ENCODE measurements at places on chromosomes 12 and 14. TPM values are rescaled to one million over a fixed set of nuclear protein-coding genes. Genes with fewer than 3 reads are reported as not detected.

GRCh38 chr12:116882742-116883141 is 1.5 kb upstream of the HRK start:
- DNase-seq, result no peak

- DNase-seq, result no peak
These were observed 6.5 kb upstream of the CDK2AP1 start for GRCh38 chr12:123278101-123278627.

DNA sequence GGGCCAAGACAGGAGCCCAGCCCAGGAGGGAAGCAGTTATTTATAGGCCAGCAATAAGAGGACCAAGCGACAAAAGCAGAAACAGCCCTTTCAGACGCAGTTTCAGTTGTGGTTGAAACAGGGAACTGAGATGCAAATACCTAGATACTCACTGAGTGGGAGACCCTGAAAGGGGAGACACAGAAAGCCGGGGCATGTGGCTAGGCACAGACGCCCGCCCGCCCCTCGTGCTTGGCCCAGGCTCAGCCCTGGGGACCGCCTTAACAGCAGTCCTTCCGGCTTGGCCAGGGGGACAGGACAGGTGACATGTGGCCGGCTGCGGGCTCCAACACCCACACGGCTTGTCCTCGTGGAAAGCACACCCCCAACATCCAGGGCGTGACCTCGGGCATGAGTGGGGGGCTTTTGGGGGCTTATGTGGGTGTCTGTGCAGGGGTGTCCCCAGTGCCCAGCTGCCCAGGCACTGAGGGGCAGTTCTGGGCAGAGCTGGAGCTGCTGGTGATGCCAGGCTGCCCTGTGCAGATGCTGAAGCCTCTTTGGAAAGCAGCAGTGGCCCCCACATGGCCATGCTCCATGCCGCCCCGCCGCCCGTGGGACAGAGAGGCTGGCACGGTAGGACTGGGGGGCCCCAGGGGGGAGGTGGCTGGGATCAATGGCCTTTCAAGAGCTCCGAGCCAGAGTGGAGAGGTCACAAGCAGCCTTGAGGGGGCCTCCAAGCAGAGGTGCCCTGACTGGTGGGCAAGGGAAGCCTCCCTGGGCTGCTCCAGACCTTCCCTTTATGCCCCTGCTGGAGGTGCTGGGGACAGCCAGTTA is 2.1 kb downstream of the PLD4 start:
- no peak for DNase-seq

- DNase-seq, result no peak
These were observed 144.8 kb downstream of the KCNA5 start for GRCh38 chr12:5188472-5188871.

DNA sequence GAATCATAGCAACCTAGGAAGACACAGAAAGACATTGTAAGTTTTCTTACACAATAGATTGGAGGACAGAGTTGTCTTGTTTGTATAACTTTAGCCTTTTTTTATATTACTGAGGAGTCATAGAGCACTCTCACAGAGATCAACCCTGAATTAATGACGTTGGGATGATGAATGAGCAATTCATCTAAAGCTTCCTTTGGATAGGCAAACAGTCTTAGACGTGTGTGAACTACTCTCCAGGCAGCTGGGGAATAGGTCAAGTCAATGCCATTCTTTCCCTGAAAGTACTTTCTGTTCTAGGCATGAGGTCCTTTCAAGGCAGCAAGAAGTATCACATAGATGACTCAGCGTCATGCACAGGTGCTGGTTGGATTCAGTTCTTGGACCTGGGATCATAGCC is 369.1 kb upstream of the NOVA1 start:
- no peak for DNase-seq

- DNase-seq, result no peak
These were observed 41.4 kb upstream of the MANSC4 start for GRCh38 chr12:27821259-27821973.

DNA sequence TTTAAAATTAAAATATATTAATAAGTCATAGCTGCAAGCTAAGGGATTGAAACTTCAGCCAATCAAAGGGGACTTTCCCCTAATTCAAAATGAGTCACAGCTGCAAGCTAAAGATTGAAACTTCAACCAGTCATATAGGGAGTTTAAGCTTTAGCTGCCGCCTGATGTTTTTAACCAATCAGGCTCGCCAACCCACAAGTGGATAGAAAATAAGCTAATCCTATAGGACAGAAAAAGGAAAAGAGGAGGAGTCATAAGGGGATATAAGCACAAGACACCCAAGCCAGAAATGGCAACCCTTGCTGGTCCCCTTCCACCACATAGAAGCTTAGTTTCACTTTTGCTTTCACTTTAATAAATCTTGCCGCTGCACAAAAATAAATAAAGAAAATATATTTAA is 1154.6 kb downstream of the GALC start:
- DNase-seq, result no peak

GRCh38 chr12:4307593-4308333 is 13.2 kb upstream of the TIGAR start:
- peak; percentile 65 for DNase-seq

GRCh38 chr12:97556302-97556779 is 93.7 kb downstream of the RMST start:
- no peak for DNase-seq

- no peak for DNase-seq
These were observed 116.3 kb downstream of the RTN1 start for GRCh38 chr14:59754256-59754655.

GRCh38 chr12:49984476-49985359 is 12.0 kb downstream of the AQP6 start:
- no peak for DNase-seq

DNA sequence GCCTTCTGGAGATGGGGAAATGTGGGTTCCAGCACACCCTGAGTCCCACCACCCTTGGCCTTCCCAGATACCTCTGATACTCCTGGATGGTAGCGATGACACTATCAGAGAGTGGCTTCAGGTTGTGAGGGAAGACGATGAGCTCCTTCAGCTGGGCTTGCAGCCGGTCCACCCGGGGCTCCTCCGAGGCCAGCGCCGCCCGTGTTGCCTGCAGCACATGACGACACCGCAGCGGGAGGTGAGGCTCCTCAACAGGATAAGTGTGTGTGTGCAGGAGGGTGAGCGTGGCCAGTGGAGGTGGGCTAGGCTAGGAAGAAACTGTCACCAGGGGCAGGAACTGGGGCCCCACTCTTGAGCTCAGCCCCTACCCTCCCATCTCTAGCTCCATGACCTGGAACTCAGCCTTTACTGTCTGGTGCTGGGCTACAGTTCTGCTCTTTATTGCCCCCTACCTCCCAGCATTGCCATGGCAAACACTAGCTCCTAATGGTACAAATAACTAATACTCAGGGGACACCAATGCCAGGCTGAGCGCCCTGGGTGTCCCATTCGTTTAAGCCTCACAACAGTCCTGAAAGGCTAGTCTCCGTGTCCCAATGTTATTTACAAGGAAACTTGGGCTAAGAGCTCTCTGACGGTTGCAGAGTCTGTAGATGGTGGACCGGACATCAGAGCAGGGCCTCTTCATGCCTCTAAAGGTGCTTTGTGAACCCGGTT is 64.1 kb downstream of the SYNE3 start:
- no peak for DNase-seq

DNA sequence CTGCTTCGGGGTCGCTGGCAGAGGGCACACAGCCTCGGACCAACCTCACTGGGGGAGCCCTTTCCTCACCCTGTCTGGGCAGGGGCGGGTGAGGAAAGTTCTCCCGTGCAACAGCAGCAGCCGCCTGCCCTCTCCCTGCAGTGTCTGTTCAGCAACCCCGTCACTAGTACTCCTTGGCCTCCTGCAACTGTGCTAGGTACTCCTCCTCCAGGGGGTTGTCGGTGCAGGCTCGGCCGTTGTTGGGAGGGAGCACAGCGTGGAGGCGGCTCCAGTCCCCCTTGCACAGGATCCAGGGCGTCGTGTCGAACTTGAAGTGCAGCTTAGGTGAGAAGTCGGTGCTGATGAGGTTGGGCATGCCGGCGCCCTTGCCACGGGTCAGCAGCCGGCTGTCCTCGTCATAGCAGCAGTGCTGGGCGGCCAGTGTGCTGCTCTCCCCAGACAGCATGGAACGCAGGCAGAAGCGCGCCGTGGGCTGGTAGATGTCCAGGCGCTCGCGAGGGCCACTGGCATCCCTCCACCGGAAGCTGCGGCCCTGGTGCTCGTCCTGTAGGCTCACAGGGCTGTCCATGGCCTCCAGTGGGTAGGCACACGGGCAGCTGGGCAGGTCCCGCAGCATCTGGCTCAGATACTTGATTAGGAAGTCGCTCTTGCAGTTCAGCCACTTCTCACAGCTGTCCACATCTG is 17.7 kb downstream of the AHSA1 start:
- DNase-seq, result no peak

DNA sequence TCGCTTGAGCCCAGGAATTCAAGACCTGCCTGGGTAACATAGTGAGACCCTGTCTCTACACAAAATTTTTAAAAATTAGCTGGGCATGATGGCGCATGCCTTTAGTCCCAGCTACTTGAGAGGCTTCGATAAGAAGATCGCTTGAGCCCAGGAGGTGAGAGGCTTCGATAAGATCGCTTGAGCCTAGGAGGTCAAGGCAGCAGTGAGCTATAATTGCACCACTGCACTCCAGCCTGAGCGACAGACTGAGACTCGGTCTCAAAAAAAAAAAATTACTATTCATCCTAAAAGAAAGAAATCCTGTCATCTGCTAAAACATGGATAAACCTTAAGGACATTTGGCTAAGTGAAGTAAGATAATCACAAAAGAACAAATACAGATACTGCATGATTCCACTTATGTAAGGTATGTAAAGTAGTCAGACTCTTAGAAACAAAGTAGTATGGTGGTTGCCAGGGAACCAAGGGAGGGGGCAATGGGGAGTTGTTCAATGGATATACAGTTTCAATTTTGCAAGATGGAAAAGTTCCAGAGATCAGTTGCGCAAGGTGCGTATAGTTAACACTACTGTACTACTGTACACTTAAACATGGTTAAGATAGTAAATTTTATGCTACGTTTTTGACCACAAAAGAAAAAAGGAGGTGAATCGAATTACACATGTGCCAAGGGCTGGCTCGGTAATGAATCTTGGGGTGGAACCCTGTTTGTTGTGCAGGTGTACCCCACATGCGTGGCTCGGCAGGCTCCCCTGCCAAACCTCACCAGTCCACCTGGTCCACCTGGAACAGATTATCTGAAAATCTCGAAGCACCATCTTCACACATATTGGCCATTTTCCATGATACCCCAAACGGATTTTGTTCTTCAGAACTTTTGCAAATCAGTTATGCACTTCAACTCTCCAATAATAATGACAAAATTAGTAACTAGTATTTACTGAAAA is 18.3 kb upstream of the ATP2A2 start:
- DNase-seq, result no peak

DNA sequence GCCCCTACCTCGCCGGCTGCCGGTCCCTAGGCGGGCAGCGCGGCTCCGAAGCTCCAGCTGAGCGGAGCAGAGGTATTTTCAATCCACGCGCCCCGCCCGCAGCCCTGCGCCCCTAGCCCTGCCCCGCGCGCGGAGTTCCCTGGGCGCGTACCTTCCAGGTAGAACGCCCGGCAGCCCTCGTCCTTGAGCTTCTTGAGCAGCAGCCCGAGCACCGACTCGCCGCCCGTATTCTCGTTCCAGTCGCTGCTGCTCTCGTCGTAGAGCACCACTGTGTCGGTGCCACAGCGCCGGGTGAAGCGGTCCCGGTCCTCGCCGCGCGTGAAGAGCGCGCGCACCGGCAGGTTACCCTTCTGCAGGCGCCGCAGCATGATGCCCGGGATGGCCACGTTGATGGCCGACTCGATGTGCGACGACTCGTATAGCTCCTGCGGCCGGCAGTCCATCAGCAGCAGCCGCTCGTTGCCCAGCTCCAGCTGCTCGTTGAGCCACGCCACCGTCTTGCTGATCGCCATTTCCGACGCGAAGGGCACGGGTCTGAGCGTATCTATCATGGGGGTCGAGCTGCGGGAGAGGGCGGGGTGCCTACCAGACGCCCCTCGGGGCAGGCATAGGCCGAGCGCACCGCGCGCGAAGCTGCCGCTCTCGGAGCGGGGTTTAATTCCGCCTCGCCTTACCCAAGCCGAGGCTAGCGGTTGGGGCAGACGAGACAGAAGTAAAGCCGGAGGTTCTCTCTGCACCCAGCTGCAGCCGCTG is 636 bp downstream of the DUSP6 start:
- DNase-seq, result peak; percentile 61

- DNase-seq, result no peak
These were observed 13.5 kb upstream of the ATF1 start for GRCh38 chr12:50750366-50750765.

GRCh38 chr12:6914246-6914946 is at the start of gene ENO2:
Gene ENO2, plus strand, starts transcription at chr12:6914580. Its CDS starts 1,253 bp downstream, at chr12:6915833.
- peak; percentile 85 for DNase-seq

GRCh38 chr12:12190087-12190809 is 76.6 kb downstream of the LRP6 start:
- DNase-seq, result no peak

GRCh38 chr14:59215322-59215721 is 26.9 kb downstream of the DAAM1 start:
- DNase-seq, result peak; percentile 87

GRCh38 chr14:56044196-56044595 is 74.0 kb upstream of the PELI2 start:
- no peak for DNase-seq

DNA sequence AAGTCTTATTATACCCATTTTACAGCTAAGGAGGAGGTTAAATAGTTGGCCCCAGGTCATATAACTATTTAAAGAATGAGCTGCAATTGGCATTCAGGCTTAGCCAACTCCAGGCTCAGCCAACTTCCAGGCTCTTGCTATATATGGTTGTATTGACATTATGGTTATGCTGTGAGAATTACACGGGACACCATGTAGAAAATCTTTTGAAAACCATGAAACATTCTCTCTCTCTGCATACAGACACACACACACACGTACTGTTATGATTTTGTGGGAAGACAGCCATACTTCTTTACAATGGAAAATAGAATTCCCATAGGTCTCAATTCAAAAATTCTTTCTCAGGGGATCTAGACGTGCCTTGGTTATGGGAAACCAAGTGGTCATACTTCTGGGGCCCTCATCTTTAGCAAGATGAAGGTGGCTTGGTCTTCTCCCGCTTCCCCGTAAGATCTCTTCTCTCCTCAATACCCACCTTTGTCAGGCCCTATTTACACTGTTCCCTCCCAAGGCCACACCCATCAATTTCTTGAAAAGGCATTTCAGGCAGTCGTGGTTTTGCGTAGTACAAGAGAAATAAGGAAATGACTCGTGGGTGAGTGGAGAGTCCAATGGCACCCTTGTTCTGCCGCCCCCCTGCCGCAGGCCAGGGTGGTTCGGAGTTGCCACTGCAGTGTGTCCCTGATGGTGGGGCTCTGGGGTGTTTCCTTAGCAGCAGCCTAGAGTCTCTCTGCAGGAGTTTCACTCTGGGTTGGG is 10.0 kb upstream of the GPRC5A start:
- DNase-seq, result no peak

Gene EEF1AKMT3
- total RNA-seq, result 1.6 TPM

Gene PLEKHG7
- not detected for total RNA-seq

Gene BHLHE41
- 35.9 TPM for total RNA-seq

Gene NID2
- 41.3 TPM for total RNA-seq

Gene STK38L
- total RNA-seq, result 66.1 TPM

Gene AMDHD1
- 0.35 TPM for total RNA-seq

Gene LUM
- 52.0 TPM for total RNA-seq

Gene ESRRB
- 4.6 TPM for total RNA-seq

Gene SLC25A47
- total RNA-seq, result not detected

Gene AKAP6
- total RNA-seq, result 172 TPM

Gene IFNG
- not detected for total RNA-seq

Gene CCDC77
- total RNA-seq, result 2.8 TPM

Gene SMIM41
- total RNA-seq, result not detected

Gene PTPRO
- total RNA-seq, result 0.94 TPM

Gene TUBA1C
- 31.4 TPM for total RNA-seq

Gene KRT74
- not detected for total RNA-seq
